ENCODE measurements at places on chromosomes 7 and 10.
A peak's percentile ranks its signal among the peaks of the same experiment; 100 is the strongest.

- DNase-seq = peak; percentile 37
Observed at GRCh38 chr7:38178695-38179344, 775 bp downstream of the STARD3NL start.

GRCh38 chr10:28302012-28302637 is 739 bp downstream of the MPP7 start:
- DNase-seq = no peak

DNA sequence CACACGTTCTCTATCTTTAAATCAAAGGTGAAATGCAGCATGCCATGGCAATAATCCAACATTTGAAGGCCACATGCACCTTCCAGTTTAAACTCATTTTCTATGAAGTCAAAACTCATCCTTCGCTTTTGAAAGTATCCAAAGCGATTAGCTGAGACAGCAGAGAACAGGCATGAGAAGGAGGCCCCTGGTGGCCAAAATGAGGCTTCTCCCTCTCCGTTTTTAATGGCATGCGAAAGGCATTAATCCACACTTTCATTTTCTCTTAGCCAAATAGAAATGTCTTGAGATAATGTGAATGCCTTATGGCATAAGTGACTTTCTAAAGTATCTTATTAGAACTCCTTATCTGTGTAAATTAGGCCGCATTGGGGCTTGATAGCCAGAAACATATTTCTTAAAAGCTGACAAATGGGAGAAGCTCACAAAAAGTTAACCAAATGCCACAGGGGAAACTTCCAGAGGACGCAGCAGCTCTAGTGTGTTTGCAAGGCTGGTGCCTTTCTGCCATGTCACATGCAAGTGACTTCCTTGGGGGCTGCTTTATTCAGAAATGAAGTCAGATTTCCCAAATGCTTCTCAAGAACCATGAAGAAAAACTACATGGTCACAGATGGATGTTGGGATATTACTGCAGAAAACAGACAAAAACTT is 1189.6 kb downstream of the SORCS1 start:
- DNase-seq = no peak

GRCh38 chr7:166338-167060 is 25.9 kb upstream of the FAM20C start:
- DNase-seq = no peak

GRCh38 chr10:114239994-114240345 is 916 bp downstream of the VWA2 start:
- no peak for DNase-seq

DNA sequence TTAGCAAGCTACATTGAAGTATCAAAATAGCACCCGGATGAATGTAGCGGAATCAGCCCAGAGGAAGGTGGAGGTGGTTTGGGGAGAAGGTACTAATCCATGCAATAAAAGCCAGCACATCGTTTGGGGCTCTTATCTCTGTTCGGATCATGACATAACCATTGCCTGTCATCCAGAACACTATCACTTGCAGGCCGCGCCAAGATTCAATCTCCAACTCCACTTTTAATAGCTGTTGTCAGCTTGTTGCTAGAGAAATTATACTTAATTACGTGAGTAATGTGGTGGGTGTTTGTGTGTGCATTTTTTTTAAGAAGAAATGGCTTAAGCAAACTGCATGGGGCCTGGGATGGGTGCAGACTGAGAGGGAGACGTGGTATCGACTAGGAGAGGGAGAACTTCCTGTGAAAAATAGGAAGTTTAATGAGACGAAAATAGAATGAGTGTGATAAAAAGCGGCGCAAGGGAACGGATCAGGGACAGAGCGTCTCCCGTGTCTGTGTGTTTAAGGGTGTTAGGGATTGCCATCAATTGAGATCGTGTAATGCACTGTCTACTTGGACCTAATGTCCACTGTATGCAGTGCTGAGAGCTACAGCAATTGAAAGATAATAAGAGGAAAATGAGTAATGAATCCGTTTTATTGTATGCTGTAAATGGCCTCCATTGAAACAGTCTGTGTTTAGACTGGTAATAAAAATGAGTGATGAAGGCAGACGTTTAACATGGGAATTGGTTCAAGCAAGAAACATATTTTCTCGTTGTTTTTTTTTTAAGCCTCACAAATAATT is 27.6 kb upstream of the SFMBT2 start:
- no peak for DNase-seq

- DNase-seq = no peak
Observed at GRCh38 chr10:24915304-24915703, 37.1 kb downstream of the PRTFDC1 start.

Data from CD4-positive, alpha-beta T cell treated with Interleukin-4 for 4 hours (primary cell).